Stromal cell of bone marrow (primary cell): ENCODE measurements at places on chromosomes 1 and 21.
A peak's percentile ranks its signal among the peaks of the same experiment; 100 is the strongest.

- DNase-seq: no peak
Observed at GRCh38 chr1:13732971-13733667, 33.1 kb downstream of the PRDM2 start.

DNA sequence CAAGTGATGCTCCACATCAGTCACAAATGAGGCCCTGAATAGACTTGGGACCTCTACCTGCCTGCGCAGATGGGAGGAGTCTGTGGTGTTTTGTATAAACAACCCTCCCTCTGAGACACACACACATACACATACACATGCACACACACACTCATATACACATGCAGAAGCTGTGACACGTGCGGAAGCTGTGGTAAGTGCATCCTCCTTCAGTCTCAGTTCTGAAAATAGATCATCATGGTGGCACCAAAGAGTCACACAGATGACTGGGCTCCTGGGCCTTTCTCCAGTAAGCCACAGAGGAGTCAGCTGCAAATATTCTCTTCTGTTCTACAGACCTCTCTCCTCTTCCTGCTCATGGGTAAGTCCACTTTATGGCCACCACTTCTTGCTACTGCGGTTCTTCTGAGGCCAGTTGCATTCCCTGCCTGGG is at the start of gene LY9:
TSS of gene LY9 (plus strand) at position 224 of the 433 bp plus-strand sequence. CDS start at position 238, 14 bp downstream.
- DNase-seq: no peak

GRCh38 chr1:58165073-58165472 is 381.5 kb downstream of the OMA1 start:
- no peak for DNase-seq

- peak; percentile 71 for DNase-seq
Observed at GRCh38 chr1:210239349-210240111, 6.9 kb downstream of the SERTAD4 start.

GRCh38 chr1:234603221-234604204 is 6.5 kb downstream of the IRF2BP2 start:
- no peak for DNase-seq

GRCh38 chr1:181423301-181423918 is 59.9 kb upstream of the CACNA1E start:
- peak; percentile 7 for DNase-seq

GRCh38 chr1:81151206-81151605 is 649.5 kb upstream of the ADGRL2 start:
- no peak for DNase-seq

GRCh38 chr1:179925922-179926849 is 28.4 kb upstream of the CEP350 start:
- DNase-seq: peak; percentile 51

- DNase-seq: no peak
Observed at GRCh38 chr1:205244384-205244783, 16.6 kb downstream of the TMCC2 start.

- no peak for DNase-seq
Observed at GRCh38 chr1:202615501-202616354, 94.5 kb downstream of the SYT2 start.

DNA sequence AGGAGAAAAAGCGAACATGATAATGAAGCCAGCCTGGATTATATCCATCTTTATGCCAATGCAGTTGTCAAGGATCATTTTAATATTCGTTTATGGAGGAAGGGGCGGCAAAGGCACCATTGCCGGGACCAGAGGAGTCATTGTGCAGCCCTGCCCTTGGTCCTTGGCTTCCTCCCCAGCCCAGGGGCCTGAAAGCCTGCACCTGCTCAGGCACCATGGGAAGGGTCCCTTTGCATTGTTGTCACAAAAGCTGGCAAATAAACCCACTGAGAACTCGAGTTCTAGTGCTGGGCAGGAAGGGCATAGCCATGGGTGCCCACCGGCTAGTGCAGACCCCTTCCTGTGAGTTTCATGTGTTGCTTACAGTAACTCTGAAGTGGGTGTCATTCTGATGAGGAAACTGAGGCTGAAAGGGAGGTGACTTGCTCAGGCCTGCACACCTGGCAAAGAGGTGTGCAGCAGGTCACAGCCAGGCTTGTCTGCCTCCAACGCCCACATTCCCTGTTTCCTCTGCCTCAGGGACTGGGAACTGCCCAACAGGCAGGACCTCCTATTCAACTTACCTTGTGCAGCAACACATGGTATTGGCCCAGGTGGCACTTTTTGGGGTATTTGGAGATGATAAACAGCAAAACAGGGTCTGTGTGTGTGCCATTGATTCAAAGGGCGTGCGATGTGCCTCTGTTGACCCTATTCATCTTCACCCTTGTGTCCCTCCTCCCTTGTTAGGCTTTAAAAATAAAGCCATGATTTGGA is 84.6 kb downstream of the MAN1C1 start:
- DNase-seq: no peak

DNA sequence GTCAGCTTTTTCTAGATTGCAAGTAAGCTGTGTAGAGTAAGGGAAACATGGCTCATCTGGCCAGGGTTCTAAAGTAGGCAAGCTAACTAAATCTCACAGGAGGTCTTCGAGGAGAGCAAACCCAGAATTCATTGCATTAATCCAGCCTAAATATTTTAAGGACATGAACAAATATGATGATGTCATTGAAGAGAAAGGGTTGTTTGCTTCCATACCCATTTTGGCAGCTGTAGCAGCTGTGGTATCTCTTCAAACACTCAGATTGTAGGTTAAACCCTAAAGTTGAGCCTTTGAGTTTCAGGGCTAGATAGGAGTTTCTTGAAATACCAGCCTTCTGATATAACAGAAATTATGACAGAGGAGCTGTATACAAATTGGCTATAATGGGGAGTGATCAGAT is 200.5 kb upstream of the C1orf105 start:
- DNase-seq: no peak

GRCh38 chr1:1327291-1327690 is 2.7 kb downstream of the CPTP start:
- no peak for DNase-seq

DNA sequence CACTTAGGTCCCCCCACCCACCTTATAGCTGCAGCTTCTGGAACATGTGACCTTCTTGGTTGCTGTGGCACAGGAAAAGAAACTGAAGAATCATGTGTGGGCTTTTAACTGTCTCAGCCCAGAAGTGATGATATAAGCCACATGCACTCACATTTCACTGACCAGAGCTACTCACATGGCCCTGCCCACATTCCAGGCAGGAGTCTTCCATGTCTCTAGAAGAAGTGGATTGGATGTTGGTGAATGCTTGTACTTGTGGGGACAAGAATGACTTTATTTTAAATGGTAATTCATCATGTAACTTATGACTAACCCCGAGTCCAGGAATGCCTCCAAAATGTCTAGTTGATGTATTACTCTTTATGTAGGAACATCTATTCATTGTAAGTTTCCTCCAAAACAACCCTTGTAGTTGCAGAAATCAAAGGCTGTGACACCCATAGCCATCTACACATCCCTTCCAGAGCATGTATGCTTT is 15.8 kb upstream of the CAMK1G start:
- peak; percentile 81 for DNase-seq

DNA sequence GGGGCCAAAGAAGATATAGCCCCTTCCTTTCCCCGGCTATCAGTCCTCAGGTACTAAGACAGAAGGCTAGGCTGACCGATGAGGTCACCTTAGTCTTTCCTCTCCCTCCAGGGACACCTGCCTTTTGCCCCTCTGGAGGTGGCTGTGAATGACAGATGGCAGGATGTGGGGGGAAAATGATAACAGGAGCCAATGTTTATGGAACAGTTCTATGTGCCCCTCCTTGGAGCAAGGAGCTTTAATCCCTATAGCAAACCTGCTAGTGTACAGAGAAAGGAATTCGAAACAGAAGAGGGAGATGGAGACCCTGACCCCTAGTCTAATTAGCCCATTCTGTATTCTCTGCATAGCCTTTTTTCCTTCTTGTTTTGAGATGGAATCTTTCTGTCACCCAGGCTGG is 28.1 kb downstream of the SERINC2 start:
- no peak for DNase-seq

- DNase-seq: no peak
Observed at GRCh38 chr1:108554682-108555427, 5.0 kb upstream of the EEIG2 start.

DNA sequence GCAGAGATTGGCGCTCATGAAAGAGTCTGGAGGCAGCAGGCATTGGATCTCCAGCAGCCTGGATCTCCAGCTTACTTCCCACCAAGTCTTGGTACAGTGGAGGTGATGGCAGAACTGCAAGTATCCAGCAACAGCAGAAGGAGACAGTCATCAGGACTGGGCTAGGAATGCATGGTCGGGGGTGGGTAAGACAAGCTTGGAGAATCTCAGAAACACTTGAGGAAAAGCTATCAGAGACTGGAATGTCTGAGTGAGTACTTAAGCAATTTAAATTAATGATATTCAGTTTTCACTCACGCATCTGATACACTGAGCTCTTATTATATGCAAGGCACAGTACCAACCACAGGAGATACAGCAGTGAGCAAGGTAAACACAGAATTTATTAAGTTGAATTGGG is 9.8 kb downstream of the TMEM35B start:
- no peak for DNase-seq

DNA sequence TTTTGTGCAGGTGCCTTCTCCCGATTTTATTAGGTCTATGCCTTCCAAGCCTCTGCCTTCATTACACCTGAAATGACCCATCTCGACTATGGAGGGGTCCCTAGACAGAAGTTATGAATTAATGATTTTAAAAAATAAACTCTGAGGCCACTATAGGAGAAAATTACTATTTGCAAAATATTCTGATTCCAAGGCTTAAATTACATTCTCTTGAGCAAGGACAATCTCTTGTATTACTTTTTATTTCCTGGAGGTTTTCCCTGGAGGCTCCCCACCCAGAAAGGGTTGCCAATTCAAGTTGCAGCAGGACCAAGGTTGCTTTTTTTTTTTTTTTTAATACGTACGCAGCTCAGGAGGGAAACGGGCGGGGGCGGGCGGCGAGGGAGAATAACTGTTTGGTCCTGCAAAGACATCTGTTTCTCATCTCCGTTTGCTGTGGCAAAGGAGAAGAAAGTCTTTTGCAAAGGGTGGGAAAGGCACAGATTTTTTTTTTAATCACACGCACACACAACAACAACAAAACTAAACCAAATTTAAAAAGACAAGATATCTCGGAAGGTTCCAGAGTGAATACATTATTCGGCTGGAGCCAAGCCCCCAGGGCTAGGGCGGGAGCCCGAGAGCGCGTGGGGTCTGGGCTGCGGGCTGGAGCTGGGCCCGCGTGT is 618 bp upstream of the SERTAD4 start:
- no peak for DNase-seq

- peak; percentile 78 for DNase-seq
Observed at GRCh38 chr1:65170511-65171142, 22.6 kb downstream of the AK4 start.

DNA sequence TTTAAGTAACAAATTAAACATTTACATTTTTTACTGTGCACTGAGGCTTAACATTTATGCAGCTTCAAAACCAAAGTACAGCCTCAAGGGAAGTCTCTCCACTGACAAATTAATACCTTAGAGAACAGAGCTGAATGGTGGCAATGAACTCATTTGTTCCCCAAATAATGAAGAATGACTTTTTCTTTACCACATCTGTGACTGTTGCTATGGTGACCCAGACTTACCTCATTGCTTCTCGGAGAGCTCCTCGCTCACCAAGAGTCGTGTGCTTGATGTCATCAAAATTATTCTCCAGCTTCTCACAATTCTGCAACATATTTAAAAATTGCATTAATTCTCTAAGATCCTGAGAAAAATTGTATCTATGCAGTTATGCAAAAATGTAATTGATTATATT is 92.9 kb downstream of the DPYD start:
- DNase-seq: no peak

DNA sequence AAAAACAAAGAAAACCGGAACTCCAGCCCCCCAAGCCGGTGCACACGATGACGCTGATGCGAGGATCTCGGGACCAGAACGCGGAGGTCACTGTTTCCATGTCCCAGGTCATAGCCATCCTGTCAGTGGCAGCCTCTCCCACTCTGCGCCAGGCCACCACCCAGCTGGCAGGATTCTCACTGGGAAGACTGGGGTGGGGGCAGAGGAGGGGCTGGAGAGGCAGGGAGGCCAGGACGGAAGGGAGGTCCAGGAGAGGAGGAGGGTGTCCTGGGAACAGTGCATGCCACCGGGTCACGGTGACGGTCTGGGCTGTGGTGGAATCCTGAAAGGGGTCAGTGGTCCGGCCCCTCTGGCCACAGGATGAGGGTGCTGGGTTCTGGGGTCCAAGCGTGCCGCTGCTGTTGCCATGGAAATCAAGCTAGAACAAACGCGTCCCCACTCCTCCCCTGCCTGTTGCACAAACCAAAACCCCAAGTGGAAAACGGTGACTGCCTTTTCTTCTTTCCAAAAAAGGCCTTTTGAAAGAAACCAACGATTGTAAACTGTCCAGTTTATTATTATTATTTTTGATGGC is 26.1 kb downstream of the MRPL37 start:
- DNase-seq: no peak

- DNase-seq: no peak
Observed at GRCh38 chr1:10515976-10516750, 41.4 kb downstream of the PEX14 start.

GRCh38 chr1:98179151-98179773 is 258.4 kb upstream of the DPYD start:
- no peak for DNase-seq

DNA sequence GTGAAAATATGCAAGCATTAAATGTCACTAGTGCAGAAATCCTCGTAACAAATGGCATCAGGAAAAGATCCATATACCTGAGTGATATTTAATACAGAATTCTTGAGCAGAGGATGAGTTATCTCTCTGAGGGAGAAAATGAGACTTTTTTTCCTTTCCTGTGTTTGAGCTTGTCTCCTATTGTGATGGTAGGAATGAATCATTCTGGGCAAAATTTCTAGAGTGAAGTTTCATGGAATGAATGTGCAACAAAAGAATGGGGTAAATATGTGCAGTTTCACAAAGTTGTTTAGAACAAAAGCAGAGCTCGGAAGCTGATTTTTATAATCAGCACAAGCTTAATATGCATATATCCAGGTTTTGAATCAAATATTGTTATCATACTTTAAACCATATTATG is 4.6 kb downstream of the CTPS1 start:
- no peak for DNase-seq

GRCh38 chr1:113088972-113089371 is 16.0 kb downstream of the LRIG2 start:
- no peak for DNase-seq

- DNase-seq: peak; percentile 27
Observed at GRCh38 chr1:115364046-115364779, 26.2 kb upstream of the NGF start.

- DNase-seq: peak; percentile 98
Observed at GRCh38 chr1:153967107-153967999, at the start of gene CREB3L4. TSS of gene CREB3L4 (plus strand) at chr1:153967902. CDS start at chr1:153968526, 624 bp downstream.

GRCh38 chr21:27703791-27704190 is 736.9 kb upstream of the ADAMTS5 start:
- DNase-seq: no peak

- no peak for DNase-seq
Observed at GRCh38 chr1:216314379-216315095, 108.7 kb downstream of the USH2A start.

GRCh38 chr1:78880223-78880622 is 126.3 kb downstream of the ADGRL4 start:
- no peak for DNase-seq

GRCh38 chr1:218705391-218705790 is 360.3 kb downstream of the TGFB2 start:
- DNase-seq: no peak

GRCh38 chr21:31599013-31599412 is 60.5 kb upstream of the SOD1 start:
- no peak for DNase-seq

GRCh38 chr21:42056996-42057689 is 14.0 kb upstream of the UMODL1 start:
- DNase-seq: peak; percentile 88
